ENCODE measurements at places on chromosomes 7 and 10.

DNA sequence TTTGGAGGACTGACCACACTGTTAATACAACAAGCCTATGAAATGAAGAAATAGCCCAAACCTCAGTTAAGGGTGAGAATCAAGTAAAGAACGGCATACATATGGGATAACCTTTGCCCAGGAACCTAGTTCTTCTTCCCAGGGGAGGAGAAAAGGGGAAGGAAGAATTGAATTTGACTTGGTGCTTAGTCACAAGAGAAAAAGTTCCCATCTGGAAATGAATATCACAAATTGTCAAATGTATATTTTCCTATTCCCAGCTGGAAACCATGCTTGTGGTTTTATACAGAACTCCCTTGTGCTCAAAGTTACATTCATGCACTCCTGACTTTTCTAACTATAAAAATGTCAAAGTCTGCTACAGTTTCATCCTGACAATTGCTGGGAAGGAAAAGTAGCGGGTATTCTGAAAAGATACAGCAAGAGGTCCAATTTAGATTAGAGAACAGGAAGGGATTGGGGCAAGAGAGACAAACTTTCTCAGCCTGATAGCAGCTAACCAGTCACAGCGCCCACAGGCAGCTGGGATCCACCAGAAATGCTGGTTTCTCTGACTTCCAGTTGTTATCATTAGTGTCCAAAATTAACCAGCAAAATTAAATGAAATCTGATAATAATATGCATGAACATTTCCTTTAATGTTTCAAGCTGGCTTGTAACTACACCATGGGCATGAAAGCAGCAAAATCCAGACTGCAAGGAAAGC lies 18.6 kb upstream of the GSAP start:
- no peak for DNase-seq

GRCh38 chr10:97291357-97292096 lies 910 bp downstream of the ARHGAP19 start:
- DNase-seq = no peak

DNA sequence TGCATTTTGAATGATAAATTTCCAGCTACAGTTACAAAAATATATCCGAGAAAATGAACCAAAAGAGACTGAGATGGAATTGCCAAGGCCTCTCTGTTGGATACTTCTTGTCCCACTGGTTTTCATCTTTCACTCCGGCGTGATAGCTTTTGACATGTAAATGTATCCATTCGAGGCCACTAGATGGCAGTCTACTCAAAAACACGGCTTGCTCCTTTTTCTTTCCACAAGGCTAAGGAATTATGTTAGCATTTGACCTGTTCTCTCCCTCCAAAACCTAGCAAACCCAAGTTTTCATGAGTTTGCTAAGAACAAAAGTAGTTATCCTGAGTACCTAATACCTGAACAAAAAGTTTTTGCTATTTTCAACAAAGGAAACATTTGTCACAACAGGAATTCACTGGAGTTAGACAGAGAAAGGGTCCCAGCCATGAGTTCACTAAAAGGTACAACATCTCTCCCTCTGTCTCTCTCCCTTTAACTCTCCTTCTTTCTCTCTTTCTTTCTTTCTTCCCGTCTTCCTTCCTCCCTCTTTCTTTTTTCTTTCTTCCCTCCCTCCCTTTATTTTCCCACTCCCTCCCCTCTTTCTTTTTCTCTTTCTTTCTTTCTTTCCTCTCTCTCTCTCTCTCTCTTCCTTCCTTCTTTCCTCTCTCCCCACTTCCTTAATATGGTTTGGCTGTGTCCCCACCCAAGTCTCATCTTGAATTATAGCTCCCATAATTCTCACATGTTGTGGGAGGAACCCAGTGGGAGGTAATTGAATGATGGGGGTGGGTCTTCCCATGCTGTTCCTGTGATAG lies 207.9 kb upstream of the MYO3A start:
- peak; percentile 71 for DNase-seq

- no peak for DNase-seq
These were observed 996 bp upstream of the C10orf90 start for GRCh38 chr10:126671402-126671975.

DNA sequence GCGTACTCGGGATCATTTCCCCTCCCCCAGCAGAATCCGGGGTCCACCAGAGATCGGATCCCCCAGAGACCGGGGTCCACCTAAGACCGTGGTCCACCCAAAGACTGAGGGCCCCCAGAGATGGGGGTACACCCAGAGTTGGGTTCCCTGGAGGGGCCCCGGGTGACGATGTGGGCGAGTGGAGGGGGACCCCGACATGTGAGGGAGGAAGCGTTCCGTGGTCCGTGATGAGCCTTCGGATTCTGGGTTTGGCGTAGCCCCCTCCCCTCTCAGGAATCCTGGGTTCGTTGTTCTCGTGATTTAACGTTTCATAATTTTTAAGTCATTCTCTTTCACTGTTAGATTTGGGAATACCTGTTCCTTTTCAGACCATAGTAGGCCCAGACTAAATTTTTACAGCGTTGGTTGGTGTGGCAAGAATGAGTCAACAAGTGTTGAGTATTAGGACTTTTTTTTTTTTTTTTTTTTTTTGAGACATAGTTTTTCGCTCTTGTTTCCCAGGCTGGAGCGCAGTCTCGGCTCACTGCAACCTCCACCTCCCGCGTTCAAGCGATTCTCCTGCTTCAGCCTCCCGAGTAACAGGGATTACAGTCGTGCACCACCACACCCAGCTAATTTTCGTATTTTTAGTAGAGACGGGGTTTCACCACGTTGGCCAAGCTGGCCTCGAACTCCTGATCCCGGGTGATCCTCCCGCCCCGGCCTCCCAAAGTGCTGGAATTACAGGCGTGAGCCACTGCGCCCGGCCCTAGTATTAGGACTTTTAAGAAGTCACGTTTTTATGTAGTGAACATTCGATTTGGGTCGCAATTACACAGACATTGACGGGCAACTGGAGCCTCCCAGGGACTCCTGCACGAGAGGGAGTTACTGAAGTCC lies 672 bp downstream of the GTPBP4 start:
- no peak for DNase-seq

DNA sequence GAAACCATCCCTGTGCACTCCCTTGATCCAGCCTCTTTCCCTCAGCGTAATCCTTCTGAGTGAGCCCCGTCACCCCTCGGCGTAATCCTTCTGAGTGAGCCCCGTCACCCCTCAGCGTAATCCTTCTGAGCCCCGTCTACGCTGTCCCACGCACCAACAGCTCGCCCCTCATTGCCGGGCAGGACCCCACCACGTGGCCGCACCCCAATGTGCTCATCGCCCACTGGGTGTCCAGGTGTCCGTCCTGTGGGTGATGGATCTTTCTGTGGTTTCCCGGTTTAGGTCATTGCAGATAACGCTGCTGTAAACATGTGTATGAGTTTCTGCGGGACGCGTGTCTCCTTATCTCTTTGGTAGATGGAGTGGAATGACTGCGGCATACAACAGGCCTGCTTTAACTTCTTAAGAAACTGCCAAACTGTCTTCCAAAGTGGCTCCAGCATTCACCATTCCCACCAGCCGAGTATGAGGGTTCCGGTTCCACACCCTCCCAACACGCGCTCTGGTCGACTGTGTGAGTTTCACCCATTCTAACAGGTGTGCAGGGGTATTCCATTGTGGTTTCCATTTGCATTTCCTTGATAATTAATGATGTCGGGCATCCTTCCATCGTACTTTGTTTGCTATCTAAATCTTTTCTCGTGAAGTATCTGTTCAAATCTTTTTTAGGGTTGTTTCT lies 42.1 kb upstream of the NKX6-2 start:
- DNase-seq = no peak

Measured in T47D (cell line).